ENCODE measurements at places on chromosomes 4 and X.

GRCh38 chr4:37754410-37755185 lies 68.4 kb upstream of the RELL1 start:
- no peak for DNase-seq

DNA sequence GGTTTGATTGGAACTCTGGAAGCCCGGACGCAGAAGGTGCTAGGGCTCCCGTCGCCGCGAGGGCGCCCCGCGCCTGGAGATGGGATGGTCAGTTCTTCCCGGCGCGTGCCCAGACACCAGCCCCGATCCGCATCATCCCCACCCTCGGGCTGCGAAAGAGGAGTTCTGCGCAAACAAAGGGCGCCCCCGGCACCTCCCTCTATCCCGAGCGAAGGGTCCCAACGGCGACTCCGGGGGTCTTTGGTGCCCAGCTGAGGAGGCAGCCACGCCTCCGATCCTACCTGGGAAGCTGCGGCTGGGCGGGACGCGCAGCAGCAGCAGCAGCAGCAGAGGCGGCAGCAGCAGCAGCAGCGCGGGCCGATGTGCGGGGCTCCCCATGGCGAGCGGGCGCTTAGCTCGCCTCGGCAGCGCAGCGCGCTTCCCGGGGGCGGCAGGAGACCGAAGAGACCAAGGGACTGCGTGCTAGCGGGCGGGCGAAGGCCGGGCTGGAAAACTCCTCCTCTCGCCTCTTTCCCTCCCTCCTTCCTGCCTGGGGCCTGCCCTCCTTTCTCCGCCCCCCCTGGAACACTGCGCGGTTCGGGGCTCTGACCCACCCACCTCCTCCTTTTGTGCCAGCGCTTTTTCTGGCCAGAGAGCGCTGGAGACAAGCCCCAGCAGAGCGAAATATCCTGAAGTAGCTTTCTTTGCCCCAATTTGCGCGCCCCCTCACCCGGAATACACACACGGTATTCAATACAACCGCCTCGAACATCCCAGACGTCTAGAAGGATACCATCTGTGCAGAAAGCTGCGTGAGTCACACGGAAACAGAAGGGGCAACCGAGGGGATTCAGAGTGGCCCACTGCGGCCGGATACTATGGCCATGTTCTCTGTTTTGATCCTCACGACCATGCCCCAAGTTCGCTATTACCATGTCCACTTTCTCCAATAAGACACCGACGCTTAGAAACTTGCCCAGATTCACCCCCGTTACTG lies at the start of gene SRPX:
Gene SRPX, minus strand, starts transcription at position 457 of the 976 bp plus-strand sequence. Its CDS starts 79 bp downstream, at position 378.
- DNase-seq, result no peak

DNA sequence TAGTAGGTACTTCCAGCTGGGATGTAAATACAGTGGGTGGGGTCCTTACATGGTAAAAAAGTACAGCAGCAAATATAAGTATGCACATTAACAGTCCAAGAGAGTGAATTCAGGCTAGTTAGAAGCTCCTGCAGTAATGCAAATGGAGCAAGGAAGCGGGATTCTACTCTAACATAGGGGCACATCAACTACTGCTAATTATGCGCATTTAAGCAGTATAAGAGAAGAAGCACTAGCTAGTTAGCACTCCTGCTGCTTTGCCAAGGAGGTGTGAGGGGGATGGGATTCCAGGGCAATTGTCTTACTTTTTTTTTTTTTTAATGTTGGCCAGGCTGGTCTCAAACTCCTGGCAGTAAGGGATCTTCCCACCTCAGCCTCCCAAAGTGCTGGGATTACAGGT lies 284.1 kb downstream of the CHIC1 start:
- DNase-seq, result no peak

- DNase-seq, result no peak
Measured at GRCh38 chr4:95251568-95251967, 297.2 kb downstream of the UNC5C start.

DNA sequence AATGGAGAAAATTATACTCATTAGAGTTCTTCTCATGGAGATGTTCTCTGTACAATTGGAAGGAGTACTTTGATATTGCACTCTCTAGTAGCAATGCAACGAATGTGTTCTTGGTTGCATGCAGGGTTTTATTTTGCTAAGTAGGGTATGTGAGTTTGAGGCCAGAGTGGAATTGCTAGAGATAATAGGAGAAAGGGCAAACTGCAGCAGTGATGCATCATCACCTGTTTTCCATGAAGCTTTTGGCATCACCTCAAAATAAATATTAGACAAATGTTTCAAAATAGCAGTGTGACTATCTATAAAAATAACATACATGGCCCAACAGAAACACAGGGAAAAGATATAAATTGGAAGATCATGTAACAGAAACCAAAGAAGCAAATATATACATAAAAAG lies 93.3 kb downstream of the TIGD2 start:
- DNase-seq, result no peak

DNA sequence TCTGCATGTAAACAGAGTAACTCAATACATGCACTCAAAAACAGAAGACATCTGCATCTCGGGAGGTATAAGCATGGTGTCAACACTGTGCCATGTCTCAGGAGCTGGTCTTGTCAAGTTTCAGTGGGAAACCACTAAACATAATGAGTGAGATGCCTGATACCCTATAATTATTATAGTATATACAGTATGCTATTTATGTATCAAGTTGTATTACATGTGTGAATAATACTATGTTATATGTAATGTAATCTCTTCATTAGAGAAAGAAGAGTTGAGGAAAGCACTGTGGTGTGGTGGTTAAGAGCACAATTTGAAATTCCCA lies 2.5 kb downstream of the PPBP start:
- DNase-seq, result no peak
